Stimulated activated CD4-positive, alpha-beta T cell treated with anti-CD3 and anti-CD28 coated beads, TNF-alpha, amount 100 ng/mL, for 4 hours (primary cell): ENCODE measurements at places on chromosomes 6 and 20.

DNA sequence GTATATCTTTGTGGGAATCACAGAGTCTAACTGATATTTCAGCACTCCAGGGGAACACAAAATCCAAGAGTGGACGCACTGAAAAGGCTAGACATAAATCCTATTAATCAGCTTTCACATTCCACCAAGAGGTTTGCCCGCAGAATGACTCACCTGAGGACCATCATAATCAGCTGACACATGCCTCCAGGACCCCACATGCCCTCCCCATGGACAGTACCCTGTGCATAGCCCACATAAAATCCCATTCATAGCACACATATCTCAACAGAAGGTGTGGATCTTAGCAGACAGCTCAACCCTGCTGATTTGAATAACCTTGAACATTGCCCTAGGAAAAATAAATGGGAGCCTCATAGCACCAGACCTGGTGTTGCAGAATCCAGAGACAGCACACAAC, 246.8 kb upstream of the TENT5A start:
- no peak for DNase-seq

GRCh38 chr6:33651403-33651802, 30.3 kb downstream of the ITPR3 start:
- no peak for DNase-seq

DNA sequence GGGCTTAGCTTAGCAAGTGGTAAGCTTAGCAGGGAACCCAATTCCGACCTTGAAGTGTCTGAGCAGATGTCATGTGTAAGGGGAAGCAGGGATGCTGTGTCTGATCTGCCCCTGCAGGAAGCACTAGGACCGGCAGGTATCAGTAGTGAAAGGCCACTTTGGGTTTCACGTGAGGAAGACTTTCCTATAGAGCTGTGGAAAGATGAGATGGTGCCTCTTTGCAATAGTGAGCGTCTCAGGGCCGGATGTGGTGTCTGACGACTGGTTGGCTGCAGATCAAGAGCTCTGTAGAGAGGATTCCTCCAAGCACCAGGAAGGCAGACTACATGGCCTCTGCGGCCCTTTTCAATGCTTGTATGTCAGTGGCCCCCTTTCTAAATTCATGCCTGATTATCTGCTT, 98.3 kb downstream of the TIAM2 start:
- peak; percentile 9 for DNase-seq

DNA sequence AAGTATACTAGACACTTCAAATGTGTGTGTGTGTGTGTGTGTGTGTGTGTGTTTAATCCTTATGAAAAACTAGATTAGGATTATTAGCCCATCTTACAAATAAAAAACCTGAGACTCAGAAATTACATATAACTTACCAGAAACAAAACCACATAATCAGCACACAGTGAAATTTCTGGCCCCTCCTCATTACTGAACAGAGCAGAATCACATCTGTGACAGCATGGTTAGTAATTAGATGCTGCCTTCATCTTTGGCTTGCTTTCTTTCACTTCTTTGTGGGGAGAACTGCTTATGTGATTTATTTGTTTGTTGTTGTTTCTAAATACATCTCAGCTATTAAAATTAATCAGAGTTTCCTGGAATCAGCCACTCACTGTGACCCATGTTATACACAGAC, 267.1 kb downstream of the TENT5A start:
- no peak for DNase-seq

DNA sequence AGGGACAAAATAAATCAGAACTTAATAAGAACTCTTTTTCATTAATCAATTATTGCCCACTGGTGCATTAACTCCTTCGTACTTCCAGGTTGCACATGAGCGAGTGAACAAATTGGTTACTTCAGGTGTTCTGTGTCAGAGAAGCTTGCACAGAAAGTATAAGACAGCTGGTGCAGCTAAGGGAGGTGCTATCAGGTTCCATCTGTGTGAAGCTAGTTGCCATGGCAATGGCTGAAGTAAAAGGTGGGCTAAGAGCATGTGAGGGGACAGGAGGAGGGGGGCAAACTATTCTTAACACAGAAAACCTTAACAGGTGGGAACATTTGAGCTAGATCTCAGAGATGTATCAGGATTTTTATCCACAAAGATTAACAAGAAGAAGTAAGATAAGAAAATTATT, 81.6 kb downstream of the MANEA start:
- DNase-seq: no peak
